Fibroblast of upper back skin (primary cell): ENCODE measurements at places on chromosomes 13 and 19.
A peak's percentile ranks its signal among the peaks of the same experiment; 100 is the strongest.

DNA sequence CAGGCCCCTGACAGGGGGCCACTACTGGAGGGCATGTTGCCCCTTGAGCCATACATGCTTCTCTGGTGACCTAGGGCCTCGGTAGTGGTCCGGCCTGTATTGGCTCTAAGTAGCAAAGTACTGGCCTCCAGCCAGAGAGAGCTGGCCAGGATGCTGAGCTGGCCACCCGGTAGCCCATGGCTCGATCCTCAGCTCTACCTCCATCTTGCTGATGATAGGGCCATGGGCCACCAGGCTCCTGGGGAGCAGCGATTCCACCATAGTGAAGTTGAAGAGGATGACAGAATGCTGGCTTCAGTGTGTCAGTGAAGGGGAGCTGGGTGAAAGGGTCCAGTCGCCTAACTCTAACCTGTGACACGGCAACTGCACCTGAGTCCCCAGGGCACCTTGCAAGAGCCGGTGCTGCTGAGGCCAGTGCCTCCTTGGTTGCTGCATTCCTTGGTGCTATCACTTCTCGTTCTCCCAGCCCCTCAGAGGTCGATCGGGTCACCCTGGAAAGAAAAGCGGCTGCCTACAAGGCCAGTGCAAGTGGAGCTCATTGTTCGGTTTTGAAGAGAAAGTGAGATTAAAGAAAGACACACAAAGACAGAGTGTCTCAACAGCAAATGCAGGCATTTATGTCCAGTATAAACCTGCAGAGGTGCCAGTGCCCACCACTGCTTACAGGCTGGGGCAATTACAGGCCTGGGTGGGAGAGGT lies 5.0 kb downstream of the FPR3 start:
- DNase-seq = no peak

DNA sequence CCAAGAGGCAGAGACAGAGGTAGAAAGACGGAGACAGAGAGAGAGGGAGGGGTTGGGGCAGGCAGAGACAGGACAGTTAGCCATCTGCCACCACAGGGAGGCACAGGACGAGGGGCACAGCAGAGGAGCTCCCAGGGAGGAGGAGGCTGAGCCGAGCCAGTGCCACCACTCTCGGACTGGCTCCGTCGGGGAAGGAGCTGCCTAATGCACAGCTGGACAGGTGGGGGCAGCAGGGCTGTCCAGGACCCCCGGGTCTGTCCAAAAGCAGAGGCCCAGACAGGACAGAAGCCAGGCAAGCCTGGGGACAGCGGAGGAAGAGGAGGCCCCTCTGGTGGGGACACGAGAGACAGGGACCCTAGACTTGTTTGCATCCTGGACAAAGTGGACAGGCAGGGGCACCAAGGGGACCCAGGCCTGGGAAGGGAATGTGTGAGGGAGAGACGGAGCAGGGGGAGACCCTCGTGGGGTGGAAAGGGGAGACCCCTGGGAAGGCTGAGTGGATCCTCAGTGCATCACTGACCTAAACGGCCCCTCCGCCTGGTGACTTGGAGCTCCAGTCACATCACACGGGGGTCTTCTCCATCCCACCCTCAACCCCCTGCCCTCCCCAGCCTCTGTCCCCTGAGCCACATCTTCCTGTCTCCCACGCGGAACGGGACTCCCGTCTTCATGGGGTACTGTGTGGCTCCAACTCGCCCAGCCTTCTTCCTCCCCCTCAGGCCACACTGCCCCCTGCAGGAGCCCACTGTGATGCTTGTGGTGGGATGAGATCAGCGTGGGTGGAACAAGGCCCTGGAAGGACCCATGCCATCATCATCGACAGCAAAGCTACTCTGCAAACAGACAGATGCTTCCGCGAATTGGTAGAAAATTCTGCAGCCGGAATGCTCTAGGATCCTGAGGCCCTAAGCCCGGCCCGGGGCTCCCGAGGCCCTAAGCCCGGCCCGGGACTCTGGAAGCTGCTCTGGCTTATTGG lies 915 bp downstream of the F10 start:
- no peak for DNase-seq

GRCh38 chr19:5680084-5680436 lies 256 bp downstream of the MICOS13 start:
- DNase-seq = no peak

- no peak for DNase-seq
Measured at GRCh38 chr13:37201081-37201480, 95.6 kb upstream of the CSNK1A1L start.

- no peak for DNase-seq
Measured at GRCh38 chr13:108835083-108835482, 205.7 kb downstream of the MYO16 start.

- DNase-seq = no peak
Measured at GRCh38 chr19:44726465-44726864, 22.0 kb upstream of the BCL3 start.

GRCh38 chr13:50428183-50428877 lies 413.1 kb downstream of the KCNRG start:
- no peak for DNase-seq

DNA sequence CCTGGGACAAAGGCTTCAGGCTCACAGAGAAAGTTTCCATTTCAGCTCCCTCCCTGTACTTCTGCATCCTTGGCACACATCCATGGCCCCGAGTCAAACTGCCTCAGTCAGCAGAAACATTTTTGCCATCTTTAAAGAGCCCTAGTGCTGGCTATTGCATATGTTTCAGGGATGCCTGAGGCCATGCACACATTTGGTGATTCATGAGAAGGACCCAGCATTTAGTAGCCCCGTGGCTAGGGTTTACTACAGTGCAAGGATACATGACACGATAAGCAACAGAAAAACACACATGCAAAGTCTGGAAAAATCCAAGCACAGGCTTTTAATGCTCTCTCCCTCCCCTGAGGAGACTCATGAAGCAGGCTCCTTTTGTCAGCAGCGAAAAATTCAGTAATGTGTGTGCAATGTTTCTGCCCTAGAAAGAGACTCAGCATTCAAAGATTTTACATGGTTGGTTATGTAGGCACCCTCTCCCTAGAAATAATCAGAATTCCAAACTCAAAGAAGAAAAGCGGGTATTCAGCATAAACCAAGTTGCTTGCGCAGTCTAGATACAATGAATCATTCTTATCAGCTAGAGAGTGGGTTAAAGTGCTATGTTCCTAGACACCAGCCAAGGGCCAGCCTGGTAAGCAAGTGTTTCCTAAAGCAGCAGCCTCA lies 17.6 kb downstream of the ACOD1 start:
- DNase-seq = peak; percentile 79
